ENCODE measurements at places on chromosomes 16 and 17.

- no peak for DNase-seq
Observed at GRCh38 chr16:77171745-77172635, 19.0 kb upstream of the MON1B start.

DNA sequence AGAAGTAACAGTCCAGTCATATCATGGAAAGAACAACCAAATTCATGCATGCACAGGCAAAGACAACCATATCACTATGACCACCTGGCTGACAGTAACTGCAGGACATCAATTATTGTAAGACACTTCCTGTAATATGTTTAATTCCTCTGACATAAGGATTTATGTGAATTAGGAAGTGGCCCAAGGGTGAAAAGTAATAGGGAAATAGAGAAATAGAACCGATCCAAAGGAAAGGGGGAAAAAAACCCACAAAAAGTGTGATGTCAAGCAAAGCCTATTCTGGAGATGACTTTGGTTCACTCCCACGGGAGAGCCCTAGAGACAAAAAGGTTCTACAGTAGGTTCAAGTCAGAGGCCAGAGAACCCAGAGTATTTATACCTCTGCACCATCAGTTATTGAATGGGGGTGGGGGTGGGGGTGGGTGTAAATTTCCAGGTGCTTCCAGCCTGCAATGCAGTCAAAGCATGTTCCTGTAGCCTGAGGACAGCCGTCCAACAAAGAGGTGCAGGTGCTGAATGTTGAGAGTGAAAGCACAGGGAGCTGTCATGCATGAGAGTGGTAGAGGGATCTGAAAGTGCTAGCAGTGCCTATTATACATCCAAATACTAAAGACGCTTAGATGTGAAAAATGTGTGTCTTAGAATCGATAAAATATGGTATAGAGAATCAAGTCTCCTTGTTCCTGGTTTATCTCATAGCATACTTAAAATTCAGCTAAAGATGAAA, 95.6 kb upstream of the HLF start:
- no peak for DNase-seq

- DNase-seq = no peak
Observed at GRCh38 chr16:54270711-54271110, 15.9 kb downstream of the IRX3 start.

DNA sequence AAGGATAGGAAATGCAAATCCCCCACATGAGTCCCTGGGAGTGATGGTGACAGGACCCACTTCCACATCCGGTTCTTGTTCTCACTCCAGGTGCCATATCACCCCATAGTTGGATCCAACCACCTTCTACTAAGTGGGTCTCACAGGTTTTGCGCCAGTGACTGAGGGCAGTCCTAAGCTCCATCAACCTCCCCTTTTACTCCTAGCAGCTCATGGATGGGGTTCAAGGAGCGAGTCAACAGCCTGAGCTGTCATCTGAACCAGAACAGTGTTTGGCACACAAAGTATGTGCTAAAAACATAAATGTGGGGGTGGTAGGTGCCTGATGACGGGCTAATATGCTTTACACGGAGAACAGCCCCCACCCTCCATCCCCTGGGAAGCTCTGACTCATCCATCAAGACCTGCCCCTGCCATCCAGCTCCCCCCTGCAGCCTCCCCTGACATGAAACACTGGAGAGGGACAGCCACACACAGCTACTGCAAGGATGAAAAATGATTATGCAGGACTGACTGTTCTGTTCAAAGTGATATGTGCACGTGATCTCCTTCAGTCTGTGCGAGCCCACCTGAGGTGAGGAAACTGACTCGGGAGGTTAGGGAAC, 143.2 kb upstream of the CDH5 start:
- no peak for DNase-seq

GRCh38 chr17:60471451-60471850, 49.2 kb downstream of the CHCT1 start:
- no peak for DNase-seq

DNA sequence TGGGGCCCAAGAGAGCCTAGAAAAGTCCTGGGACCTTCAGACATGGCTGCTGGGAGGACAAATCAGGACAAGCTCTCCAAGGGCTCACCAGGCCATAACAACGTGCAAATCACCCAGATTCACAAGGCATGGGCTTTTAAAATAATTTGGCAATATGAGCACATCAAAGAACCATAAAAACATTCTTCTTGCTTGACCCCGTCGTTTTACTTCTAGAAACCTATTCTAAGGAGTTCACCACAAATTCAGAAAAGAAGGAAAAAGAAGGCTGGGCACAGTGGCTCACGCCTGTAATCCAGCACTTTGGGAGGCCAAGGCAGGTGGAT, 12.1 kb upstream of the MT3 start:
- DNase-seq = no peak

DNA sequence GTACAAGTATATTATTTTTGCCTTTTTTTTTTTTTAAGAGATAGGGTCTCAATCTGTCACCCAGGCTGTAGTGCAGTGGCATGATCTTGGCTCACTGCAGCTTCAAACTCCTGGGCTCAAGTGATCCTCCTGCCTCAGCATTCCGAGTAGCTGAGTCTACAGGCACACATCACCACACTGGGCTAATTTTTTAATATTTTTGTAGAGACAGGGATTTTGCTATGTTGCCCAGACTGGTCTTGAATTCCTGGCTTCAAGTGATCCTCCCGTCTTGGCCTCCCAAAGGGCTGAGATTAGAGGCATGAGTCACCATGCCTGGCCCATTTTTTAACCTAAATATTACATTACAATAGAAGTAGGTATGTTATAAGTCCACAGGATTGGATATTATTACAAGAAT, 3.2 kb downstream of the TERB1 start:
- no peak for DNase-seq

DNA sequence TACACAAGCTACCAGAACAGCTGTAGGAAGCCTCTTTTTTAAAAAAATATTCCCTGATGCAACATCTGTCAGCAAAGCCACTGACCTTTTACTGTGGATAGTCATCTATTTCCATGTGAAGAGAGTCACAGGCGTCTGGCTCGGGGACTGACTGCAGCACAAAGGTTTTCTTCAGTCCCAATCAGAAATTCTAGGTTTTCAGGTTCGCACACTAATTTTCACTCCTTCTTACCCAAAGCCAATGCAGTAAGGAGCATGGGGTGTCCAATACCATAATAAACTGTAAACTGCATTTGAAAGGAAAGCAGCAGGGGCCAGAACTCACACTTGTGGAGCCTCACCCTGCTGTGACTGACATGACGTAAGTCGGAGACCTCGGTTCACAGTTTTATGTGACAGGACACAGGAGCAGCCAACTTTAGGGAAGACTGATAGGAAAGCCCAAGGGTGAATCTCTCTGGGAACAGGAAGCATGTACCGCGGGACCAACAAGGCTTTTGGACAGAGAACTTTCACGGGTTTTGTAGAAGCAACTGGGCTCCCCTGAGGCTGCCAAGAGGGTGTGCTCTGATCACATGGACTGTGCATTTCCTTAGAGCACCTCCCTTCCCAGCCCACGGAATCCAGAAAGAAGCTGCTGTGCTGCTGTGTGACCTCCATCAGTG, 9.1 kb upstream of the TMEM100 start:
- no peak for DNase-seq

DNA sequence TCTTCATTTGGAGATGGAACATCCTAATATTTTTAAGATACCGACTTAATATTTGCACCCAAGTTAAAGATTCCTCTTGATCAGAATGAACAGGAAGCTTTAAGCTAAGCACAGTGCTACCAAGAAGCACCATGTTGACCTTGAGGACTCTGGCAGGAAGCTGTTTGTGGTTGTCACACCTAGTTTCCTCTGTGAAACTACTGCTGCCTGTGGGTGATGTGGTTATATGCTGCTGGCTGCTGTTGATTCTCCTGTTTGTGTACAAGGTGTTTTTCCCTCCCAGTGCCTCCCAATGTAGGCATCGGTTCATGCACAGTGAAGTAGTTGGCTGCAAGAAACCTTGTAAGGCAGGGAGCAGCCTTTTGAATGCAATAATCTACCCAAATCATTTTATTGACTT, 23.4 kb downstream of the RBL2 start:
- peak; percentile 18 for DNase-seq

- DNase-seq = no peak
Observed at GRCh38 chr17:10105513-10106001, 92.8 kb downstream of the GAS7 start.

DNA sequence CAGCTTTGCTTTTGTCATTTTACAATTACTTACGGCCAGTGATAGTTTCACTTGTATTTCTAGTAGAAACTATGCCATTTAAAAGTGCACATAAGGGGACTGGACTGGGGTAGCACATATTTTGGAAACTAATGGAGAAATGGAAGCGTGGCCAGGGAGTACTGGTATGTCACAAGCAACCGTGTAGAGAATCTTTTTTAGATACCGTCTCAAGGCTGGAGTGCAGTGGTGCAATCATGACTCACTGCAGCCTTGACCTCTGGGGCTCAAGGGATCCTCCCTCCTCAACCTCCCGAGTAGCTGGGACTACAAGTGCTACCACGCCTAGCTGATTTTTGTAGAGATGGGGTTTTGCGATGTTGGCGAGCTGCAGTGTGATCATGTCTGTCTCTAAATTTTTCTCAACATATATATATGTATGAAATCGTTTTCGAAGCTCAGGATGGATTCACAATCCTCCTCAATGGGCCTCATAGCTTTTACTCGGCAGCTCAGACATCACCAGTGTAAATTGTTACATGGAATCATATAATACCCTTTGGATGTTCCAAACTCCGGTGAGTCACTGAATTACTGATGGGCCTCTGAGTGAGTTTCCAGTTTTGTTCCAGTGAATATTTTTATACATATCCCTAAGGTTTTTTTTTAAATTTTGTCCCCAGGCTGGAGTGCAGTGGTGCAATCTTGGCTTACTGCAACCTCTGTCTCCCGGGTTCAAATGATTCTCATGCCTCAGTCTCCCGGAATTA, 51.7 kb downstream of the ZNF778 start:
- DNase-seq = no peak

DNA sequence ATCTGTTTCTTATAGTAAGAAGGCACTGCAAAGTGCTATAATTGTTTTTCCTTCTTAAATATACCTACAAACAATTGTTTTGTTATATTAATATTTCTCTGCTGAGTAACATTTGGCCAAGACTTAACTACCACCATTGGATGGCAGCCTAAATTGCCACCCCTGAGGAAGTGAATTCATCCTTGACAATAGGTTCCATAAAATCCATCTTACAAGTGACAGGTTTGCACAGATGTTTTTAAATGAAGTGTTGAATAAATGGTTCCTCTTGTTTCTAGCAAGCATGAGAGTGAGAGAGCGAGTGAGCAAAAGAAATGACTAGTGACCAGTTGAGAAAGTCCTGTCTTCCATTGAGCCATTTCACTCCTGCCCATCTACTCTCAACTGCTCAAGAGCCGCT, 8.3 kb upstream of the MPHOSPH6 start:
- DNase-seq = no peak

GRCh38 chr16:71351558-71351901, 7.0 kb upstream of the CALB2 start:
- DNase-seq = no peak

DNA sequence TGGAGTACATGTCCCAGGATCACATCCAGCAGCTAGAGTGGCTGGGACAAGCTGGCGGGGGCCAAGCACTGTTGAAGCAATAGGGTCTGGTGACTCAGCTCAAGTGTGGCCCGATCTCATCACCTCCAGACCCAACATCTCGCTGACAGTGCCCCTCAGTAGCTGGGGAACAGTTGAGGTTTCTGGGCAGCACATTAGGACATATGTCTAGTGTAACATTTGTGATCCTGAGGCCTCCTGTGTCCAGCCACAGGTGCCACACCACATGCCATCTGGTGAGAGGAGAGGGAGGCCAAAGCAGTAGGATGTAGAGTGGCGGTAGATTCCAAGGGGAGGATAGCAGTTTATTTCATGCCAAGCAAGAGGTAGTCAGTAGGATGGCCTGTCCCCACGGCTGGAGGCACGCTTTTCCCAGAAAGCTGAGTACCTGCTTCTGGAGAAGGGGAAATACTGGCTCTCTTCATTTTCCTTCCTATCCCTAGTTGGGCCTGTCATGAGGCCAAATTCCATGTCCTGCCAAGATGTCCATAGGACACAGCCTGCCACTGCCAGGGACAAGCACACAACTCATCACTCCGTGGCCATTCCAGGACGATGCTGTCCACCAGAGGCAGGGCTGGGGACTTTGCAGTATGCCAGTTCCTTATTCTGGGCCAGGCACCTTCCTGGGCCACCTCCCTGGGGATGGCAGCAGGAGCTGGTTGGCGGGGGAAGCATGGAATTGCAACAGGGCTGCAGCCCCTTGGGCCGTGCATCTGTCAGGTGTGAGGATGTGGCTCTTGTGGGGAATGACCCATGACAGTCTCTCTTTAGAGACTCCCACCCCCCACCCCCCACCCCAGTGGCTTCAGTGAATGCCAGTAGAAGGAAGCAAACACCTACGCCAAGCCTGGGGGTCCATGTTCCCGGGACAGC, 24.0 kb downstream of the GGA3 start:
- DNase-seq = no peak

GRCh38 chr16:11175106-11175786, 80.8 kb downstream of the SOCS1 start:
- no peak for DNase-seq

DNA sequence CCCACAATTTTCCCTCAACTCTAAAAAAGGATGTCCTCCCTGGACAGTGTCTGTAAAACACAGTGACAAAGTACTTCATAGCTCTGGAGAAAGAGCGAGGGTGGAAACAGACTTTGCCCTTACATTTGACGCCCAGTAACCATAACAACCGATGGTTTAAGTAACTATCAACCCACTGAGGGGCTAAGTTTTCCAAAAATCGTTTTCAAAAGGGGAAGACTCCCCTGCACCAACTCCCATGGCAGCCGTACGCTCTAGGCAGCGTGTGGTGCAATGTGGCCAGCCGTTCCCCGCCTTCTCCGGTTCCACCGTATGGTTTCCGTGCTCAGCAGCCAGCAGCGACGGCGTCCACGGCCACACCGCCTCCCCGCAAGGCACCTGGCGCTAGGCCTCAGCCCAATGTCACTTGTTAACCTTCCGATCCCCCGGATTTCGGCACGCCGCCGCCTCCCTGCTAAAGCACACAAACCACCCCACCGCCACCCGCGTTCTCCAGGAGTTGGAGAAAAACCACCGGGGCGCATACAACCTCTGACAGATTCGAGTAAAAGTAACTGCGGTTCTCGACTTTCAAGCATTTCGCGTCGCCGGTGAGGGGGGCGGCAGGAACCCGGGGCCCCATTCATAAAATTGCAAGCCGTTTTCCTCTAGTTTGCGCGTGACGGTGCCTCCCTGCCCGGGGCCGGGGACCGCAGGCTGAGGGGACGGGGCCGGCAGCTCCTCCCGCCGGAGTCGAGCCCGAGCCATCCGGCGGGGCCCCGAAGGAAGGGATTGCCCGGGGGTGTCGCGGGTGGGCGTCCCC, 661 bp downstream of the TEX2 start:
- DNase-seq = peak; percentile 18

- DNase-seq = no peak
Observed at GRCh38 chr17:33944412-33944811, 310.7 kb upstream of the CCL2 start.

DNA sequence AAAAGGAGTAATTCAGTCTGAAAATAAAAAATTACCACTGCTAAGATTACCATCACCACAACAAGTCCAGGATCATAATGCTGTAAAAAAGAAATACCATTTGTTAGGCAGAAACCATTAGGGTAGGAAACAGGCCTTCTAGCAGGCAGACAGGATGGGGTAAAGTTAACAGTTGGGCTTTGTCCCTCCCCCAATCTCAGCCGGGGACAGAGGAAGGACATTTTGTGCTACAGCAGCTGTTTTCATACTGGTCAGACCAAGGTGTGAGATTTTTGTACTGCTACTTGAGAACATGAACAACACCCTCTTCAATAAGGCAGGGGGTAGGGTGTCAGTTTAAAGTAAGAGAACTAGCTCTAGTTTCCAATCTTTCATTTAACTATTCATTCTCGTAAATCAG, 49.2 kb upstream of the ITGA2B start:
- DNase-seq = no peak

GRCh38 chr16:49972961-49973360, 52.1 kb upstream of the CNEP1R1 start:
- DNase-seq = no peak
